RWPE1 (cell line): ENCODE measurements at places on chromosomes 1 and 21.

- no peak for DNase-seq
Measured at GRCh38 chr1:113918243-113918642, 10.9 kb upstream of the HIPK1 start.

GRCh38 chr21:25898671-25899070 is 163.9 kb downstream of the GABPA start:
- DNase-seq, result no peak

GRCh38 chr1:208177656-208178055 is 66.5 kb downstream of the PLXNA2 start:
- DNase-seq, result no peak

GRCh38 chr21:26153758-26154157 is 16.8 kb downstream of the APP start:
- no peak for DNase-seq

DNA sequence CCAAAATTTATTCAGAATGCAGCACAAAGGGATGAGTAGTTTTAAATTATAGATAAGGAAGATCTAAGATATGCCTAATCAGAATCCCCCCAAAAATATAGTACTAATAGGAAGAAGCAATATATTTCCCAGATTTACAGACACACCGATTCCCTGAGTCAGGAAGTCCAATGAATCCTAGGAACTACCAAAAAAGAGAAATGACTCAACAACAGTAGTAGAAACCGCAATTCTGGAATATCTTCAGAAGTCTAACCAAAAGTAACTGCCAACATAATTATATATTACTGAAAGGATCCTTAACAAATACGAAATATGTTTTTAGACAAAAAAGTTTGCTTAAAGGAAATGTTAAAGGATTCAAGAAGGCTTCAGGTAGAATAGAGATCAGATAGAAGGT is 10.3 kb downstream of the AHCTF1 start:
- DNase-seq, result no peak

DNA sequence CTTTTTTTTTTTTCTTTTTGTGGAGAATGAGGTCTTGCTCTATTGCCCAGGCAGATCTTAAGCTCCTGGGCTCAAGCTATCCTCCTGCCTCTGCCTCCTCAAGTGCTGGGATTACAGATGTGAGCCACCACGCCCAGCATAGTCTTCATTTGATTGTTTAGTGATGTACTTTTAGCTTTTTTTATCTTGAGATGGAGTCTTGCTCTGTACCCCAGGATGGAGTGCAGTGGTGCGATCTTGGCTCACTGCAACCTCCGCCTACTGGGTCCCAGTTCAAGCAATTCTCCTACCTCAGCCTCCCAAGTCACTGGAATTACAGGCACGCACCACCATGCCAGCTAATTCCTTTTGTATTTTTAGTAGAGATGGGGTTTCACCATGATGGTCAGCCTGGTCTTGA is 24.0 kb upstream of the LRRC3 start:
- no peak for DNase-seq

DNA sequence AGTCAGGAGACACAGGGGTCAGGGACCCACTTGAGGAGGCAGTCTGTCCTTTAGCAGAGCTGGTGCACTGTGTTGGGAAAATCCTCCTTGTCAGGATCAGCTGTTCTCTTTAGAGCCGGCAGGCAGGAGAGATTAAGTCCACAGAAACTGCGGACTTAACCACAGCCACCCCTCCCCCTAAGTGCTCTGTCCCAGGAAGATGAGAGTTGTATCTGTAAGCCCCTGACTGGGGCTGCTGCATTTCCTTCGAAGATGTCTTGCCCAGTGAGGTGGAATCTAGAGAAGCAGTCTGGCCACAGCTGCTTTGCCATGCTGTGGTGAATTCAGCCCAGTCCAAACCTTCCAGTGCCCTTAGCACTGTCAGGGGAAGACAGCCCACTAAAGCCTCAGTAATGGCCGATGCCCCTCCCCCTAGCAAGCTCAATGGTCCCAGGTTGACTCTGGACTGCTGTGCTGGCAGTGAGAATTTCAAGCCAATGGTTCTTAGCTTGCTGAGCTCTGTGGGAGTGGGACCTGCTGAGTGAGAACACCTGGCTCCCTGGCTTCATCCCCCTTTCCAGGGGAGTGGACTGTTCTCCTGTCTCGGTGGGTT is 172.8 kb downstream of the ST6GALNAC3 start:
- DNase-seq, result no peak

GRCh38 chr1:25765136-25765922 is 34.7 kb upstream of the SELENON start:
- DNase-seq, result no peak

- DNase-seq, result no peak
Measured at GRCh38 chr21:45153358-45154318, 79.3 kb downstream of the ADARB1 start.
